ENCODE measurements at places on chromosomes 5 and 9.

DNA sequence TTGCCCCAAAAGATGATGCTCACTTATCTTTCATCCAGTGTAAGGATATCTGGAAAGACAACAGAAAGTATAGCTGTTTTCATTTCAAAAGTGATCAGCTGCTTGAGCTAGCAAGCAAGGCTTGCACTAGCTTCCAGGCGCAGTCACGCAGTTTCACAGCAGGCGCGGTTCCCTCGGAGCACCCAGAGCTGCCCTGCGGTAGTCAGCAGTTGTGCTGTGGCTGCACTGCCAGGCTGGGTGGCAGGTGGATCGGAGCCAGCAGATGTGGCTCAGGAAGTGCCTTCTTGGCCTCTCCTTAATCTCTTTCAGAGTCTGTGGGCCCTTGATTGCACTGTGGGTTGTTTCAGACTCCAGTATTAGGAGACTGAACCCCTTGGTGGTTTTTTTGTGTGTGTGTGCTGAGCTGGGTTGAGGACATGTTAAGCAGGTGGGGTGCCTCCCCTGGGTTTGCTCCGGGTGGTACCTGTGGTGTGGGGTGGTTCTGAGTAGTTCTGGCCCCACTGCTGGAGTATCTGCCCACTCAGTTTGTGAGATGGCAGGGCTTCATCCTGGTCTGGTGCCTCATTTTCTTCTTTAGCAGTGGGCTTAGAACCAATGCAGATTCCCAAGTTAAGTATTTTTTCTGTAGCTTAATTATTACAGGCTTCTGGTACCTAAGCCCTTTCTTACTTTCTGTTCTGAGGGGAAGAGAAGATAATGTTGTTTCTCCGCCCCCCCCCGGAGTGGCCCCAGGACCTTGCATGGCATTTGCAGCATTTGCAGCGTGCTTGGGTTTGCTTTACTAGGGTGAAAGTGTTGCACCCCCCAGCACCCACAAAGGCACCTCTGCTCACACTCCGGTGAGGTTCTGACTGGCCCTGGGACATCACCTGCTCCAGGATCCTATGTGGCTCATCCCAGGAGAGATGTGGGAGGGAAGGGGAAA, 16.4 kb downstream of the TENT4A start:
- no peaks in the 10 kb centered on the region for H3K27me3 ChIP-seq
- peaks cover 92% of the 10 kb centered on the region for H3K4me1 ChIP-seq
- no peak for DNase-seq
- H3K4me3 ChIP-seq = peak overlapping the region; percentile 34
- H3K36me3 ChIP-seq = peaks cover 70% of the 10 kb centered on the region

- peak overlapping the region; percentile 87 for H3K27ac ChIP-seq
- peak overlapping the region; percentile 38 for H3K4me3 ChIP-seq
- DNase-seq = no peak
- no peaks in the 10 kb centered on the region for H3K27me3 ChIP-seq
- peaks cover 73% of the 10 kb centered on the region for H3K4me1 ChIP-seq
Measured at GRCh38 chr9:109101810-109102209, 17.9 kb downstream of the TMEM245 start.

DNA sequence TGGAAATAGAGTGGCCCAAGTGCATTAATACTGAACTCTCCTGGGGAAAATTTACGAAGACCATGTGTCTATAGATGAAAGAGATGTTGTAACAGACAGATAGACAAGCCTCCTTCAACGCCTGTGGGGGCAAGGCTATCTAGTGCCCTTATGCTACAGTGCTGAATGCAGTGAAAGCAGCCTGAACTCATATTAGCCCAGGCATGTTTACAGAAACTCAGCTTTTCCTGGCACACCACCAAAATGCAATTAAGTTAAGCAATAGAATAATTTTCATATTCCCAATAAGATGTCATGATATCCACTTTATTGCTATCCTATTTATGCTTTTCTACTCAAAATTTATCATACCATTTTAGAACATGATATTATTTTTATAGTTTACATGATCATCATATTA, 277.0 kb downstream of the DIRAS2 start:
- no peak overlapping the region for H3K27ac ChIP-seq
- no peaks in the 10 kb centered on the region for H3K4me1 ChIP-seq
- no peak overlapping the region for H3K4me3 ChIP-seq
- H3K36me3 ChIP-seq = no peaks in the 10 kb centered on the region
- peaks cover 31% of the 10 kb centered on the region for H3K27me3 ChIP-seq

DNA sequence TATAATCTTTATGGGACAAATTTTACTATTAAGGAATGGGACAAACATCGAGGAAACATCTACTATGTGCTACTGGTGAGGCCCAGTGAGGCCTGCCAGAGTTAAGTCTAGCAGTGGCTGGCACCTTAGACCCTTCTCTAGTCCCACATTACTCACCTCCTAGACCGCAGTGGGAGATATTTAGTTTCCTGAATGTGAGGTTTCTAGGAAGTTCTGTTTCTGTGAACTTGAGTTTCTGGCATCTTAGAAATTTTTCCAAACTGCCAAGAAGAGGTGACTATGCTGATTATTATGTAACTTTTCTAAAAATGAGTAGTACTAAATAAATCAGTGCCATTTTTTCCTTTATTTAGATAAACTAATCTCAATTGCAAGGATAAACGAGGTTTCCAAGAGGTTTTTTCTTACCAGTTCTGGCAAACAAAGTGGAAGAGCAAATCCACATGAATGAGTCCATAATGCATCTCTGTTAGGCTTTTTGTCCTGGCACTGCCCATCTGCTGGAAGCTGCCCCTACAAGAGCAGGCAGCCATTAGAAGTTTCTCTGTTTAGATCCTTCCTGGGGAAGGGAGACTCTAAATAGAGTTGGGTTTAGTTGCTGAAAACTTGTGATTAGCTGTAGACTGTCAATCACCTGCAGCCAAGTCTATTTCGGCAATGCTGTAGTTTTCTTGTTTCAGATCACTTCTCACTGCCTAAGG, 348.7 kb downstream of the MAN2A1 start:
- no peaks in the 10 kb centered on the region for H3K36me3 ChIP-seq
- no peak overlapping the region for H3K4me3 ChIP-seq
- H3K4me1 ChIP-seq = peaks cover 7% of the 10 kb centered on the region
- H3K27me3 ChIP-seq = no peaks in the 10 kb centered on the region
- no peak for DNase-seq

DNA sequence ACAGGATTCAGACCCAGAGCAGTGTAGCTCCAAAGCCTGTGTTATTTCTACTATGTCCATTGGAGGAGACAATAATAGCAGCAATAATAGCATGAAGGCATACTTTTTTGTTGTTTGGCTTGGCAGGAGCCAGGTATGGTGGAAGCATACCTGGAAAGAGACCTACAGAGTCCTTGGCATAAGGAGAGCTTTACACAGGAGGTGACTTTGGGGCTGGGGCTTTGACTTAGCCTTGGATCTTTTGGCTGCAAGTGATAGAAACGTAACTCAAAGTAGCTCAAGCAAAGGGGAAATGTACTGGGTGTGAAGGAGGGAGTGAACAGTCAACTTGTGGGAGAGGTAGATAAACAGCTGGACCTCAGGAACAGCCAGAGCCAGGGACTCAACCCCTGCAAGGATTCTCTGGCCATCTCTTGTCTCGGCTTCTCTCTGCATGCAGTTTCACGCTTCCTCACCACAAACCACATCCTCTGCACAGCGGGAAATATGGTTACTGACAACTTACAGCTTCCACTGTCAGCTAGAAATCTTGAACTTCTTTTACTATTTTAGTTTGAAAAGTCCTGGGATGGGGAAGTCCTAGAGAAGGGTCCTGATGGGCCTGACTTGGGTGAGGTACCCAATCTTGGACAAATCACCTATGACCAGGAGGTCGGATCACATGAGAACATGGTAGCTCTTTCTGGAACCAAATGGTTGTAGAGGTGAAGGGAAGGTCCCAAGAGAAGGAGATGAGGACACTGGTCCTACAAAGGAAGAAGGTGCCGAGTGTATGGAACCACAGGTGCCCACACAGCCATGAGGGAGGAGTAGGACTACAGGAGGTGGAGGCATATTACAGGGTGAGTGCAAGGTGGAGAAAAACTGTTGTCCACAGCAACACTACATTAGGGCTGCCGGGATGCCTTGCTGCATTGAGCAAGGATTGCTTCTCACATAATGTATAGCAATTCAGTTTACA, 47.0 kb upstream of the TGFBR1 start:
- DNase-seq = peak; percentile 68
- H3K4me3 ChIP-seq = peak overlapping the region; percentile 60
- no peaks in the 10 kb centered on the region for H3K36me3 ChIP-seq
- H3K27me3 ChIP-seq = no peaks in the 10 kb centered on the region
- peak overlapping the region; percentile 54 for H3K27ac ChIP-seq

GRCh38 chr5:150574818-150575547, 65.5 kb upstream of the SYNPO start:
- no peaks in the 10 kb centered on the region for H3K36me3 ChIP-seq
- H3K4me3 ChIP-seq = no peak overlapping the region
- no peaks in the 10 kb centered on the region for H3K27me3 ChIP-seq
- no peaks in the 10 kb centered on the region for H3K4me1 ChIP-seq
- no peak overlapping the region for H3K27ac ChIP-seq
- DNase-seq = no peak

DNA sequence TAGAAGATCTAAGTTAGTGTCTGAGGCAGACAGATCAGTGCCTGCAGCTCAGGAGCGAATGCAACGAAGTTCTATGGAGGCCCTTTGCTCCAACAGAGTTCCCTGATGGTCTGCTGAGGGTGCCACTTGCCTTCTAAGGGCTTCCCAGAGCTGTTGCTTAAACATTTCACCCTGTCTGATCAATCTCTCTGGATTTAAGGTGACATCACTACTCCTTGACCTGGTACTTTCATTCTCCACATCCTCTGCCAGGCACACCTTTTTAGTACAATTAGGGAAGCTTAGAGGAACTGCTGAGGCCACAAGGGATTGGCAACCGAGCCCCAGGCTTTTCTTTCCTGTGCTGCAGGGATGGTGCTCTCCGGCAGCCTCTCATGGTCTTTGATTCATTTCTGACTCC, 94.2 kb upstream of the IFNK start:
- no peaks in the 10 kb centered on the region for H3K36me3 ChIP-seq
- H3K4me1 ChIP-seq = peaks cover 11% of the 10 kb centered on the region
- no peak overlapping the region for H3K27ac ChIP-seq

- H3K4me3 ChIP-seq = no peak overlapping the region
- H3K36me3 ChIP-seq = no peaks in the 10 kb centered on the region
- no peak for DNase-seq
- no peaks in the 10 kb centered on the region for H3K4me1 ChIP-seq
Measured at GRCh38 chr5:9089893-9090292, 456.0 kb downstream of the SEMA5A start.

- no peak overlapping the region for H3K4me3 ChIP-seq
- no peak for DNase-seq
- peak overlapping the region; percentile 80 for H3K27ac ChIP-seq
Measured at GRCh38 chr9:94178927-94179326, 80.2 kb upstream of the ZNF169 start.

GRCh38 chr5:126354012-126354857, 69.0 kb upstream of the GRAMD2B start:
- peaks cover 16% of the 10 kb centered on the region for H3K4me1 ChIP-seq
- H3K27ac ChIP-seq = no peak overlapping the region
- no peaks in the 10 kb centered on the region for H3K36me3 ChIP-seq
- H3K4me3 ChIP-seq = no peak overlapping the region

- H3K4me1 ChIP-seq = no peaks in the 10 kb centered on the region
- no peak overlapping the region for H3K27ac ChIP-seq
- no peak overlapping the region for H3K4me3 ChIP-seq
- H3K27me3 ChIP-seq = peaks cover 14% of the 10 kb centered on the region
Measured at GRCh38 chr9:92191801-92192200, 76.6 kb upstream of the SPTLC1 start.

- H3K27me3 ChIP-seq = no peaks in the 10 kb centered on the region
- H3K27ac ChIP-seq = no peak overlapping the region
- no peaks in the 10 kb centered on the region for H3K36me3 ChIP-seq
- no peak overlapping the region for H3K4me3 ChIP-seq
Measured at GRCh38 chr5:114859438-114859735, 310.3 kb downstream of the TRIM36 start.

DNA sequence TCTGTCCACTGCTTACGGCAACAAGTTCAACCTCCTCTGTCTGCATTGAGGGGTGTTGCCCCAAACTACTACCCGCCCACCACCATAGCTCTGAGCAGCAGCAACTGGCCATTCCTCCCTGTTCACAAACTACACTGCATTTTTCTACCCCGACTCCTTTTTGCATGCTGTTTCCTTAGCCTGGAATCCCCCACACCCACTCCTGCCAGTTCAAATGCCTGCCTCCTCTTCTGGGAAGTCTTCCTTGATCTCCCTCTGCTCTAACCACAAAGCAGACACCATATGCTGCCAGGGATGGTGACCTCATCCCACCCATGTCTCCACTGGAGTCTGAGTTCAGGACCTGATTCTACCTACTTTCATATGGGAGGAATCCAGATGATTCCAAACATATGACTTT, 13.3 kb downstream of the ALDH1B1 start:
- no peak overlapping the region for H3K27ac ChIP-seq
- no peaks in the 10 kb centered on the region for H3K36me3 ChIP-seq
- no peak overlapping the region for H3K4me3 ChIP-seq
- H3K27me3 ChIP-seq = peaks cover 39% of the 10 kb centered on the region
- DNase-seq = no peak
- peaks cover 2% of the 10 kb centered on the region for H3K4me1 ChIP-seq

GRCh38 chr5:140672455-140673186, 755 bp downstream of the DND1 start:
- peaks cover 6% of the 10 kb centered on the region for H3K4me1 ChIP-seq
- no peak for DNase-seq

DNA sequence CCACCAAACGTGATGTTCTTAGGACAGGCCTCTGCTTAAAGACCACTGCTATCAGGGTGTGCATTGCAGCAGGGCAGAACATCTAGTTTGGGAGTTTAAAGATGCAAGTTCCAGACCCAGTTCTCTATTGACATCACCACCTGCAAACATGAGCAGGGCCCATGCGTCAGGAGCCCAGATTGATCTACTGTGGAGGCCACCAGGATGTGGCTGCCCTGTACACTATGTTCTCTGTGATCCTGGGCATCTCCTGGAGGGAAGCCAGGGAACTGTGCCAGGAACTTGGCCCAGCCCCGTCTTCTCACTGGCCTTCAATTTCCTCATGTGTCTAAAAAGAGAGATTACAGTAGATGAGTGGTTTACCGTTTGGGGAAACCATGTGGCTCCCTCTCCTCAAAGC, 87.1 kb downstream of the PDE6A start:
- peaks cover 2% of the 10 kb centered on the region for H3K36me3 ChIP-seq
- H3K27ac ChIP-seq = no peak overlapping the region
- H3K27me3 ChIP-seq = no peaks in the 10 kb centered on the region
- peaks cover 9% of the 10 kb centered on the region for H3K4me1 ChIP-seq
- DNase-seq = no peak

DNA sequence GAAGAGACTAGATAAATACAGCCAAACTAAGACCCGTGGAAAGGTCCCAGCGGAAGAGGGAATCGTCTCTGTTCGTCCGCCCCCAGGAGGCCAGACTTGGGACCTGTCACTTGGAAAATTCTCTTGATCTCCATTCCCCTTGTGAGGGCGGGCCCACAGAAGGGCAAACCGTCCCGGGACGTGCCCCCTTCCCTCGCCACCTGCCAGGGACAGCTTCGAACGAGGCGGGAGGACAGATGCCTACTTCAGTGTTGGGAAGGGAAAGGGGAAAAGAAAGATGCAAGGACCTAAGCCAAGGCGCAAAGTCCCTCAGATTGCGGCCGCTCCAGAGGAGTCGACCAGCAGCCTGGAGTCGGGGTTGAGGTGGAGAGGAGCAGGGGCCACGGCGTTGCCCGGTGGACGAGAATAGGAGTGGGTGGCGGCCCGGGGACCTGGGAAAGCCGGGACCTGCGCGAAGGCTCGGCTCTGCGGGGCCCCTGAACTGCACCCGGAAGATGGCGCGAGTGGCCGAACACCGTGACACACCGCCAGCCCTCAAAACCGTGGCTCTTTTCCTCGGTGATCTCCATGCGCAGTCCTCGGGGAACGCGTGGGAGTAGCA, 4.4 kb upstream of the EBF1 start:
- H3K4me1 ChIP-seq = peaks cover 34% of the 10 kb centered on the region
- H3K36me3 ChIP-seq = no peaks in the 10 kb centered on the region
- DNase-seq = no peak
- H3K27ac ChIP-seq = no peak overlapping the region
- H3K27me3 ChIP-seq = peaks cover 90% of the 10 kb centered on the region
